Stimulated activated CD4-positive, alpha-beta T cell treated with anti-CD3 and anti-CD28 coated beads, Interleukin-1b, Interleukin-23, amount 100 ng/mL, for 24 hours (primary cell): ENCODE measurements at places on chromosomes 7 and 10.

- DNase-seq, result no peak
Observed at GRCh38 chr10:1107679-1108078, 51.5 kb downstream of the WDR37 start.

DNA sequence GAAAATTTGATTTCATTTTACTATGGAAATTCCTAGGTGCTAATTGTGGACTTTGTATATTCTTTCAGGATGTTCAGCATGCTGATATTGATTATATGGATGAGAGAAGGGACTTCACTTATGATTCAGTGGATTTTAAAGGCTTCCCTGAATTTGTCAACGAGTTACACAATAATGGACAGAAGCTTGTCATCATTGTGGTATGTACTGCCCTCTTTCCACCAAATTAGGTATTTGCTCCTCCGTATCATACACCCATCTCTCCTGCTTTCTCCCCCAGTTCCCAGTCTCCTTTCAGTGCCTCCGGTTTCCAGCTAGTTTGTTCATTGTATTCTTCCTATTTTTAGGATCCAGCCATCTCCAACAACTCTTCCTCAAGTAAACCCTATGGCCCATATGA is 34.6 kb downstream of the MGAM start:
- no peak for DNase-seq

DNA sequence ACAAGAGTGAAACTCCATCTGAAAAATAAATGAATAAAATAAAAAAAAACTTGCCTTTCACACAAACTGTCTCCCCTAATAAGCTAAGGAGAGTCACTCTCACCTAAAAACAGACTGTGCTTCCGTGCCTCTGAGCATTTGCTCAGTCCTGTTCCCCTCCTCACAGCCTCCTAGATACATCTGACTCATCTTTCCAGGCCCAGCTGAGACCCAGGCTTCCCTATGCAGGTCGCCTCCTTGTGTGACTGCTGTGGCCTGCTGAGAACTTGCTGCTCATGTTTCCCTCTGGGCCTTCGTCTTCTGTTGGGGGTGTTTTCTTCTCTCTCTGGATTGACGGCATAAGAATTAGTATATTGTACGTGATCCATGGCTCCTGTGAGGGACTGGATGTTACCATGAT is 777.7 kb downstream of the LRMDA start:
- no peak for DNase-seq

DNA sequence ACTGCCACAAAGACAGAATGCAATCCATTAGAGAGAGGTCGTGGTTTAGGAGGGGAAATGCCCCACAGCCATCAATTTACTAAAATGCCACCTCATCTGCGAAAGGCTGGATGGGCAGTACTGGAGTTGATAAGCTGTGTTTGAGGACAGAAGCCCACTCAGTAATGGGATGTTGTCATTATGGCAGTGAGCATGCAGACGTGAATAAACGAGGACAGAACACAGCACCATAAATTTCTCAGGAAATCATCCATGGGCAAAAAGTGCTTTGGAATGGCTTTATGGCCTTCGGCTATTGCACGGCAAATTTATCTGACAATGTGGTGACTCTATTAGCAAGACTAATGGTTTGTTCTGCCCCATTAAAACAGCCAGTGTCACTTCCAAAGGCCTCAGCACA is 15.9 kb upstream of the C10orf53 start:
- no peak for DNase-seq

DNA sequence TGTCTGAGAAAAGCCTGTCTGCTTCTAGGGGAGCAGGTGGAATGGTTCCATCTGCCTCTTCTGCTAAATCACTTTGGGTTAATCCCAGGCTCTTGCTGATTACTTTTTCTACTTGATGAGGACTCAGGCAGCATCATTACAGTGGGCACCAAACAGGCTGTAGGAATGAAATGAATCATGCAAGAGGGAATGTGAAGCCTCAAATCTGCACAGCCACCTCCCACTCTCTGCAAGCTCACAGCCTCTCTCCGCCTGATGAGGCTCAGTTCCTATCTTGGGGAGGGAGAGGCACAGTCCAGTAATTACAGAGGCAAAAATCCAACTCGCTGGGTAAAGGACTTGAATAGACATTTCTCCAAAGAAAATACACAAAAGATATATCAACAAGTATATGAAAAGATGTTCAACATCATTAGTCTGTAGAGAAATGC is 34.0 kb downstream of the HSPA12A start:
- no peak for DNase-seq

- no peak for DNase-seq
Observed at GRCh38 chr10:106436123-106436715, 728.3 kb downstream of the SORCS1 start.

DNA sequence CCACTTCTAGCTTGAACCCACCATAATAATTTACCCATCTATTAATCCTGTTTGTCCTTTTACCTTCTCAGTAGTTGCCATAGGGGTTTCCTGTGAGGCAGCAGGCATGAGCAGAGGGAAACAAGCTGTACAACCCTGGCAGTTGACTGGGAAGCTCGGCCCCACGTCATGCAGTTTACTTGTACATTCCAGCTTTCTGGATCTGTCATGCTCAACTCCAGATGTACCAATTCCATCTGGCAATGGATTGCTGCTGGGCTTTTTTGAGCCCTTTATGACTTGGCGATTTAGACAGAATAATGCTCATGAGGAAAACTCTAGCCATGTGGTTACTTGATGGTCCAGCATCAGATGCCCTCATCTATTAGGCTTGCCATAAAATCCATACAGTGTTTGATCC is 112.5 kb downstream of the GNAI1 start:
- no peak for DNase-seq

DNA sequence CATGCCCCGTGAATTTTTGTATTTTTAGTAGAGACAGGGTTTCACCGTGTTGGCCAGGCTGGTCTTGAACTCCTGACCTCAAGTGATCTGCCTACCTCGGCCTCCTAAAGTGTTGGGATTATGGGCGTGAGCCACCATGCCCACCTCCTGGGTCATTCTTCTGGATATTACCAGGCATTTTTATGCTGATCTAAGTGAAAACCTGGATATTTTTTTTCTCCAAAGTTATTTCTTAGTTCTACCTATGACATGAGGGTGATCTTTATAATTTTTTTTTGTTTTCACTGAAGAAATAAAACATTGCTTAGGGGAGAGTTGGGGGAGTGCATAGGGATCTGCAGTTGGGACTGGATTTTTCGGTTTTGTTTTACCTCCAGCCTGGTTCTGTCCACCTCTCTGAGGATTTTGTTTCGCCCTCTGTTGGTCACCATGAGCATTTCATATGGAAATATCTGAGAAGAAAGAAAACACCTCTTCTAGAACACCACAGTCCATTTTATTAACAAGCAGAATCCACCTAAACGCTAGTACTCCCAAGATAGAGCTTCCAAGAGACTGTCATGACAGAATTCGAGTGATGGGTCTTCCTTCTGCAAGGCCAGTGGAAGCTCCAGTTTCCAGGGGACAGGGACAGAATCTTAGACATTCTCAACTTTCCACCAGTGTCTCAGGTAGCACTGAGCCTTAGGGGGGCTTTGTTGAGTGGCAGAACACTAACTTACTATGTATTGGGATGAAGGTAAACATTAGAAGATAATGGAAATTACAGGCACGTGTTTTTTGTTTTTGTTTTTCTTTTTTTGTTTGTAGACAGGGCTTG is 33.4 kb upstream of the AFAP1L2 start:
- DNase-seq, result no peak

DNA sequence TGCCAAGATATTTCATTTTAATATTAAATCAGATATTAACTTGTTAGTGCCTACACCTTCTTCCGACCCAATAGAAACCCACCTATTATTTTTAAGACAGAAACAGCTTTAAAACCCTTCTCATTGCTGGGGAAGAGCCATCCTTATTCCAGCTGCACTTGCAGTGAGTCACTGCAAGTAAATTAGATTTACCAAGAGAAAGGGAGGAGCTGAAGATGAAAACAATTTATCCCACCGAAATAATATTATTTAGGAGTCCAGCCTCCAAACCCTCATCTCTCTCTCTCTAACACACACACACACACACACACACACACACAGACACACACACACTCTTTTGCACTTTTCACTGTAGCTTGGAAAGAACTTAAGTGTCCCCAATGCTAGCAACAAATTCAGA is 26.9 kb downstream of the TWIST1 start:
- no peak for DNase-seq

DNA sequence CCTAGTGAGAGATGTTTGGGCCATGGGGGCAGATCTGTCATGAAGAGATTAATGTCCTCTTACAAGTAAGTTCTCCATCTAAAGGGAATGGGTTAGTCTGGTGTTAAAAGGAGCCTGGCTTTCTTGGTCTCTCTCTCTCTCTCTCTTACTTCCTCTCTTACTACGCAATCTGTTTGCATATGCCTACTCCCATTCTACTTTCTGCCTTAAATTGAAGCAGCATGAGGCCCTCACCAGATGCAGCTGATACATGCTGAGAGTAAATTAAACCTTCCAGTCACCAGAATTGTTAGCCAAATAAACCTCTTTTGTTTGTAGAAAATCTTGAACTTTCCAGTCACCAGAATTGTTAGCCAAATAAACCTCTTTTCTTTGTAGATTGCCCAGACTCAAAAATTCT is 884.1 kb downstream of the NRG3 start:
- no peak for DNase-seq

DNA sequence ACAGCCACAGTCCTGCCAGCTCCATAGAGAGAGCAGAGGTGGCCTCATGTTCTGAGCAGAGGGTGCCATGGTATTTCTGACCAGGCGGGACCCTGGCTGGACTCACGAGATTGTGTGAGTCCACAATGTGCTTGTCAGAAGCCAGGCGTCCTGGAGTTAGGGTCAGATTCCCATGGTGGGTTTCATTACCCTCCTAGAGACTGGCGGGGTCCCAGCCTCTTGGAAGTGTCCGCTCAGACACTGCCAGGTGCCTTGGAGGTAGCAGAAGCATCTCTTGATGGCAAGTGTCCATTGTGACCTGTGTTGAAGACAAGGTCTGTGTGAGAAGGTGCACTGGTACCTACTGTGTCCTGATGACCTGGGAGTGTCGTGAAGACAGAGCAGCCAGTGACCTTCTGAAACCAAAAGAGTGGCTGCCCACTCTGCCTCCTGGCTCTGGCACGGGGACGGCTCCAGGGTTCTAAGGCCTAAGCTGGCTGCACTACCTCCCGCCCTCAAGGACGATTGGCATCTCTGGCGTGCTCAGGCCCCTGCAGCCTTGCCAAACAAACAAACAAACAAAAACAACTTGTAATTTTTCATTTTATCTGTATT is 56.8 kb downstream of the MGMT start:
- no peak for DNase-seq

DNA sequence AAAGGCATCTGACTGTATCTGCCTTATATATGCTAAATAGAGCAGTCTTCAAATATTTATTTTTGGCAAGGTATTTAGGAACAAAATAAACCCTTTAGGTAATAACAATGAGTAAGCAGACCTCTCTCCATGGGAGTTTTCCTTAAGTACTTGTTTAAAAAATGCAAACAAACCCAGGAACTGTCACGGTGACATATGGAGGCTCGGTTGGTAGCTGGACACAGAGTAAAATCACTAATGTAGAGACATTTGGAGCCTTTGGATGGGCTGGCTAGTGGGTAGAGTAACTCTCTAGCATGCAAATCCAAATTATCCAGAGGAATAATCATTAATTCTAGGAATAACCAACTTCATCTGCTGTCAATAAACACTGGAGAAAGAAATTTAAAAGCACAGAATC is 71.6 kb upstream of the LAMB4 start:
- no peak for DNase-seq

DNA sequence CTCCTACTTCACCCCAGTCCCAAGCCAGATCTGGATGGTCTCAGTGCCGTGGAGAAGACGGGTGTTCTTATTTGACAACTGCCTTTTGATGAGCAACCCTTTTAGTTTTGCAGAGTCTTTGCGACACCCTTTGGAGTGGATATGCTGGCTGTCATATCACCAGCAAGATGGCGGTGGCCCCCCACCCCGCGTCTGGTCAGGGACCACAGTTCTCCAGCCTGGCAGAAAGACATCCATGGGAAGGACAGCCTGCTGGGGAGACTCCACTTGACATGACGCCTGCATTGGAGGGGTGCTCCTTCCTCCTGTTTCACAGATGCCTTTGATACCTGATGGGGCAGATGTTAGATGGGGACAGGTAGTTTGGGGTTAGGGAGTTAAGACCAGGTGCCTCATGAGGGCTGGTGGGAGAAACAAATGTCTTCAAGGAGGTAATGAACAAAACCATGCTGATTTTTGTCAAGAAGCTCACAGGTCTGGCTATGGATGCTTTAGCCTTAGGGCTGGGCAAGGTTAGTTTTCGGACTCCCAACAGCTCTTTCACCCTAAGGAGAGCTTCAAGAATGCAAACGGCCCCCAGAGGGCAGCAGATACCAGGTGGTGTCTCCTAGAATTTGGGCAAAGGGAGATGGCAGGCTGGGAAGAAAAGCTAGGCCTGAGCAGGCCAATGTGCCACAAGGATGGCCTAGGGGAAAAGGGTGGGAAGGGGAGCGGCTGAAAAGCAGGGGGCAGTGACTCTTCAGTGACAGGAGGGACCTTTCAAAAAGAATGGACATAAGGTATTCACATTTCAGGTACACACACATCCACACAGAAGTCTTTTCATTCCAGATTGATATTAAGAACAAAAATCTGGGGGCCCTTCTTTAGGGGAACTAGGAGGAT is 95.2 kb downstream of the CLEC2L start:
- no peak for DNase-seq

GRCh38 chr10:71368643-71369042 is 28.1 kb upstream of the CDH23 start:
- DNase-seq, result no peak

GRCh38 chr7:2231992-2232765 is 566 bp downstream of the MAD1L1 start:
- no peak for DNase-seq

- no peak for DNase-seq
Observed at GRCh38 chr10:35607475-35608327, 2.6 kb downstream of the GJD4 start.

DNA sequence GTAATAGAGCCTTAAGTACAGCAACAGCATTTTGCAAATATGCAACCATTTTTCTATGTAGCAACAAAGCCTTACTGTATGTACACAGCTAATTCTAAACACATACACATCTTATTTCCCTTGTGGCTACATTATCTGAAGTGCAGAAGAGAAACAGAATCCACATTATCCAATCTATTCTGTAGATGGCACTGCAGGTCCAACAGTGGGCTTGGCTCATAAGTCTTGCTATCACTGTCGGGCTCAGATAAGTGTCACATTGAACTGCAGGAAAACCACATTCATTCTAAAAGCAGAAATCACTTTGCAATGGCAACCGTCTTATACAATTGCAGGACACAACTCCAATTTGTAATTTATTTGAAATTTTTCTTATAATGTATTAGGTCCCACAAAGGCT is 109.8 kb upstream of the NOBOX start:
- DNase-seq, result no peak

GRCh38 chr10:20267734-20268133 is 451.5 kb downstream of the PLXDC2 start:
- DNase-seq, result no peak

DNA sequence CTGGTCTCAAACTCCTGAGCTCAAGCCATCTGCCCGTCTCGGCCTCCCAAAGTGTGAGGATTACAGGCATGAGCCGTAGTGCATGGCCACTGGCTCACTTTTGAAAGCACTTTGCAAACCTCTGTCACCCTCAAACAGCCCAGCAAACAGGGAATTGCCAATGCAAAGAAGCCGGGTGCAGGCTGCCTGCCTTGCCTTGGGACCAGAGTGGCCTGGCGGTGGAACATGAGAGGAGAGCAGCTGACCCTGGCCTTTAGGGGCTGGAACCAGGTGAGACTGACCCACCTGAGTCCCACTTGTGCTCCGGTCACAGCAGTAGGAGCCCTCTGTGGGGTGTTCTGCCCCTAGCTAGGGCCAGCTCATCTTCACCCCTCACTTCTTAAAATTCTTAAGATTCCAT is 237.1 kb upstream of the GALNT17 start:
- no peak for DNase-seq
